A549 (cell line): ENCODE measurements at places on chromosomes 7 and 10.

DNA sequence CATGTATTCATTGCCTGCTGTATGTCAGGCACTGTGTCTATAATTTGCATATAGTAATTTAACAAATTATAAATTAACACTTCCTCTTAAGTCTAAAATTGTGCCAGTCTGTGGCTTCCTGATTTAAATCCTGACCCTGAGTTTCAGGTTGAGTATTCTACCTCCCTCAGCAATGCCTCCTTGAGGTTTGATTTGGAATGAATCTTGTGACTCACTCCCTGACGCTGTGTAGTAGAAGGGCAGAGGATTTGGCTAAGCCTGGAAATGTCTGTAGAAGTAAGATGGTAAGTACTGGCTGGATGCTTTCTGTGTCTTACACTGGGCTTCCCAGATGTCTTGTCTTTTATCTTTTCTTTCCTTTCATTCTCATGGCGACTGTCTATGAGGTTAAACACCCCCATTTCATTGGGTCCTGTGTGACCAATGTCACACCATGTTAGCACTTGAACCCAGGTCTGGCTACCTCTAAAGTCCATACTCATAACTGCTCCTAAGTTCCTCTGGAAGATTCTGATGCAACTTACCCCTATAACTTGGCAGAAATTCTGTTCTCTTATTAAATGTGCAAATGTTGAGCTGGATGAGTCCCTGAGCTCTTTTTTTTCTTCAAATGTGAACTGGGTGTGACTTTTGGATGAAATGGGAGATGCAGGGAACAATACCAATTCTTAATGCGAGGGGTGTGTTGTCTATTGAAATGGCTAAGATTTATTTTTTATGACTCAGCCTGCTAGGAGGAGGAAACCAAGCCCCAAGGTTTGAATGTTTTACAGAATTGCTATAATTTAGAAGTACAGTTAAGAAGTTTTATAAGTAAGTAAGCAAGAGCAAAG lies 48.5 kb downstream of the PLCE1 start:
- DNase-seq, result peak; percentile 75

DNA sequence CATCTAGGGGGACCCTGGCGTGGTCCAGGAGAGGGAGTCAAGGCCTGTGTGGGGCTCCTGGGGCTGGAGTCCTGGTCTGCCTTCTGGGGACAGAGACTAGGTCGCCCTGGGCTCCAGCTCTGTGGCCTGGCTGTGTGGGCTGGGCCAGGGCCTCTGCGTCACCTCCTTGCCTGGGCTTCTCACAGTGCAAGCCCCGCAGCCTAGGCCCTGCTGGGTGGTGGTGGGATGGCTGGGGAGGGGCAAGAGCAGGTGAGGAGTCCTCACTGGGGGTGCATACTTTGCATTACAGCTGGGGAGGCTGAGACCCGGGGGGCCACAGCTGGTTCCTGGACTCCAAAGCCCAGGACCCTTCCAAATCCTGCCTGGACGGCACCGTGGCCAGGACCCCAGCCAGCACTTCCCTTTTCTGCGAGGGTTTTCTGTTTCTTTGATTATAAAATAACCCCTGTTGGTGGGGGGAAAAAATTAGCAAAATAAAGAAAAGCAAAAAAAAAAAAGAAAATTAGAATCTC lies 23.5 kb downstream of the PWWP2B start:
- no peak for DNase-seq

- DNase-seq, result no peak
Measured at GRCh38 chr10:17476073-17476472, 21.7 kb upstream of the ST8SIA6 start.

DNA sequence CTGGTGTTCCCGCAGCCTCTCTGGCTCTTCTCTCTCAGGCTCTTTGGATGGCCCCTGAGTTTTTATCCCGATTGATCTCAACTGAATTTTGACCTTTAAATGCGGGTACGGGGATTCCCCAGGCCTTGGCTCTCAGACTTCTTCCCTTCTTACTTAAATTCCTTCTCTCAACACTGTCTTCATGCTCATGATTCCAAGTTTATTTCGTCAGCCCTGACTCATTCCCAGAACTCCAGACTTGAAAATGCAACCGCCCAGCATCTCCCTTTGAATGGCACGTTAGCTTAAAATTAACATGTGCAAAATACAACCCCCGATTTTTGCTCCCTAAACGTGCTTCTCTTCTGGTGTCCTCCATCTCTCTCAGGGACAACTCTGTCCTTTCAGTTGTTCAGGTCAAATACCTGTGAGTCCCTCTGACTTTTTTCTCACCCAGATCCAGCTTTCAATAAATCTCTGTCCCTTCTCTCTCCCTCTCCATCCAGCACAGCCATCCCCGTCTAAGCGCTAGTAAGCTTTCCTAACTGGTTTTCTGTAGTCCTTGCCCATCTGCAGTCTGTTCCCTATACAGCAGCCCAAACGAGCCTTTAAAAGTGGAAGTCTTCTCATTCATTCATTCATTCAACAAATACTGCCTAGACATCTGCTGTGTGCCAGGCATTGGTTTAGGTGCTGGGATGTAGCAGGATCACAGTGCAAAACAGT lies 7.1 kb downstream of the HECW1 start:
- DNase-seq, result no peak

- no peak for DNase-seq
Measured at GRCh38 chr10:96153070-96153469, 23.0 kb downstream of the ZNF518A start.

- no peak for DNase-seq
Measured at GRCh38 chr7:157679607-157680006, 342.8 kb downstream of the DNAJB6 start.

- DNase-seq, result no peak
Measured at GRCh38 chr10:28788252-28788651, 110.9 kb downstream of the BAMBI start.

DNA sequence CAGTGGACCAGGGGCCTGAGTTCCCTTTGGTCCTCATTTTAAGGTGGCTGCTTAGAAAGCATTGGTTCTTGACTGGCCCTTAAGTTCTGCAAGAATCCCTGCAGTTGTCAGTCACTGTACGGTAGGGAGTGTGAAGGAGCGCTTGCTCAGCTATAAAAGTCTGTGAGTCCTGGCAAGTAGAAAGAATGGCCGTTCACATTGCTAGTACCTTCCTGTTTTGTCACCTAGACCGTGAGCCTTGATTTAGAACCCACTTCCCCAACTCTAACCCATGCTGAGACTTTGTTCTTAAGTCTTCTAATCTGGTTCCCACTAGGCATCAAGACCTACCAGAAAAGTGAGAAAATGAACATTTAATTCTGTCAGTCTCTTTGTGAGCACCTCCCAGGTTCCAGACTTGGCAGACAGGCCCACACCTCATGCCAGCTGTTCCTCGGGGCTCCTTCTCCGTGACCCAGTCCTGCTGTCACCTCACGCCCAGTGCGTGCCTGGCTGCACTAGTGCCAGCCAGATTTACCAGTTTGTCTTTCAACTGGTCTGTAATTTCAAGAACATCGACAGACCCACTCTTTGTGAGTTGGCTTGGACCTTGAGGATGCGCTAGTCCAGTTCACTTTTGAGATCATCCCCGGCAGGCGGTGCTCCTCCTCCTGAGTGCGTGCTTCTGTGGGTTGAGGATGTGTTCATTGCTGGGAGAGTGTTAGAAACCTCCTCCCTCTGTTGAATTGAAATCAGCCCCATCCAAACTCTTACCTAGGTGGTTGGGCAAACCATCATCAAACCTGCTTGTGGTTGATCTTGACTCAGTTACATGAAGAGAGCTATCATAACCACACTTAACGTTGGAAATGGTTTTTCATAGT lies 78.5 kb downstream of the SHH start:
- no peak for DNase-seq

DNA sequence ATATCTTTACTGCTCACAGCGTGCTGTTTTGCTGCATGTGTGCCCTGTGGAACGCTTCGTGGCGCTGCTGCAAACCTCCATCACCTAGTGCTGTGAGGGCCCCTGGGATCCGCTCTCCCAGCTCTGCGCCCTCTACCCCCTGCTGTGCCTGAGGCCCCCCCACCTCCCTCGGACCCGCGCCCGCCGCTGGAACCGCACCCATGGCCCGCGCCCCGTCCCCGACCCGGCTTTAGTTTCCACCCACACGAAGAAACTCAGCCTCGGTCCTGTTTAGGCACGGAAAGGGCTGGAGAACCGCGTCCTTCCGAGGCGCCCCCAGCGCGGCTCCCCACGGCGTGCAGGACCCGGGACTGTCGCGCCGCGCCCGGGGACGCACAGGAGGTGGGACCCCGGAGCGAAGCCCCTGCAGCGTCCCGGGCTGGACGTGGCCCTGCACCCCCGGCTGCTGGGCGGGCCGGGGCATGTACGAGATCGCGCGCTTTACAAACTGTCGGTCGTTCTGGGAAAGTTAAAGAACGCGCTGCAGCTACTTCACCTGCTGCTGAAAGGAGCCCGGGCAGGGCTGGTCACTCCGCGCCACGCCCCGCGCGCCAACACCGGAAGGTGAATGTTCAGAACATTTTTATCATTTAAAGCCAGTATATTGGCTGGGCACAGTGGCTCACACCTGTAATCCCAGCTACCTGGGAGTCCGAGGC lies 54.3 kb downstream of the BMS1 start:
- peak; percentile 11 for DNase-seq

- no peak for DNase-seq
Measured at GRCh38 chr7:899806-900205, 23.5 kb downstream of the GET4 start.

DNA sequence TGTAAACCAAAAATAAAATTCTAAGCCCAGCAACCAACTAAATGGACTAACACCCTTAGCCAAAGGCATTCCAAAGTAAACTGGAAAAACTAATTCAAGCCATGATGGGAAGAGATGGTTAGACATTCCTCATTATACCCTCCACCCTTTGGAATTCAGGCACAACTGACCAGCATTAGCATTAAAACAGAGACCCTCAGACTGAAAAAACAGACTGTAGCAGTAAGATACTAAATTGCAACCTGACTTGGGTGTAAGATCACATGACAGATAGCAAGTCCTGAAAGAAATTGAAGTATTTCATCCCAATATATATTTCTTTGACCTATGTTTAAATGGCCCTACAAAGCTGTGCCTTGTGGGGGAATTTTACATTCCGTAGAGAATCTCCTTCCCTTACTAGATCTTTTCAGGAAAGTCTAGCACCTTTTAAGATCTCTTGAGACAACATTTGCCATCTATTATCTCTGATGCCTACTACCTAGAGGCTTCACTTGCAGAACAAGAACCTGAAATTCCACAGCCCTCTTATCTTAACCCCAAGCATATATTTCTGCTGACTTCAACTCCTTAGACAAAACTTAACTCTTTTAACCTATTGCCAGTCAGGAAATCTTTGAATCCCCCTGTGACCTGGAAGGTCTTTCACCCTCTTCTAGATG lies 750.2 kb upstream of the IGFBP3 start:
- DNase-seq, result no peak

DNA sequence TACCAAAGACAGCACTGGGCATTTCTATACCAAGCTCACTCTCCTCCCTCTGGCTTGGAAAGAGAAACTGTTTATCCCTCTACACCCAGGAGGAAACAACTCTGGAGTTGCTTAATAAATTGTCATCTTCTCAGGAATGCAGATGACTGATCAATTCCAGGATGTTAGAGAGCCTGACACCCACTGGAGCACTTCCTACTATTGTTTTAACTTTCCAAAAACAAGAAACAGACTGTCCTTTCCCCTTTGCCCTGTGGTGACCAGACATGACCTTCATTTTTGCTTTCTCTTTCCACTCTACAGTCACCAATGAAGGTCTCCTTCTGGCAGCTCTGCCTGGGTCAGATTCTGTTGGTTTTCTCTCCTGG lies 19.6 kb downstream of the GIMAP4 start:
- DNase-seq, result no peak

- DNase-seq, result no peak
Measured at GRCh38 chr10:30832749-30833627, 198.7 kb downstream of the ZNF438 start.

DNA sequence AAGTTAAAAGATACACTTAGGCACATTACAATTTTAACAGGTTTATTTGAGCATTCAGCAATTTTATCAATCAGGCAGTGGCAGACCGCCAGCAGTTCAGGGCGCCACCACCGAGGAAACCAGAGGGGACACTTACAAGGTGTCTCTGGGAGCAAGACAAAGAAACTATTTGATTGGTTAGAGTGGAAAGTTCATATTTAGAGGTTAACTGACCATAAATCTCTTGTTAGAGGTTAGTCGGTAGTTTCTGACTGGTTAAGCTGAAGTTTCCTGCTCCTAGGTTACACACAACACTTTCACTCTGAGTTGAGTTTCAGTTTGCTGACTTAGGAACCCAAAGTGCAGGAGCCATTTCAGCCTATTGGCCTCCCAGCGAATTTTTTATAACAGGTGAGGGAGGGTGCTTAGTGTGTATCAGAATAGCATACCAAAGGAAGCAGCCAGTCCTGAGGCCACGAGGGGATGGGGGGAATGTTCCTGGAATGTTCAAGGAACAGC lies 10.8 kb upstream of the PVRIG start:
- DNase-seq, result no peak

DNA sequence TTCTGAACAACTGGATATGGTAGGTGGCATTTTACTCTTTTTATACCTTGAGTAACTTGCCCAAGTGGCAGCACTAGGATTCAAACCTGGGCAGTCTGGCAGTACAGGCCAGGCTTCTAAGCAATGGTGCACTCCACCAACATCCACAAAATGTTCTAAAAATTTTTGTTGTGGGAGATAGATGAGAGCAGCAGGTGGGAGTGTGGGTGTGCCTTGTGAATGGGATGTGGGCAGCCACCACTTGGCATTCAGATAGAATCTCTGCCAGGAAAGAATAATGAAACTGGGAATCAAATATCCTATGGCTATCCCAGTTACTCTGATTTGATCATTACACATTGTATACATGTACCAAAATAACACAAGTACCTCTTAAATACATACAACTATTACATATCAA lies 810.7 kb downstream of the MAGI2 start:
- DNase-seq, result no peak

GRCh38 chr7:157643525-157643970 lies 306.7 kb downstream of the DNAJB6 start:
- no peak for DNase-seq

GRCh38 chr7:135459951-135460567 lies 49.8 kb downstream of the CNOT4 start:
- no peak for DNase-seq

DNA sequence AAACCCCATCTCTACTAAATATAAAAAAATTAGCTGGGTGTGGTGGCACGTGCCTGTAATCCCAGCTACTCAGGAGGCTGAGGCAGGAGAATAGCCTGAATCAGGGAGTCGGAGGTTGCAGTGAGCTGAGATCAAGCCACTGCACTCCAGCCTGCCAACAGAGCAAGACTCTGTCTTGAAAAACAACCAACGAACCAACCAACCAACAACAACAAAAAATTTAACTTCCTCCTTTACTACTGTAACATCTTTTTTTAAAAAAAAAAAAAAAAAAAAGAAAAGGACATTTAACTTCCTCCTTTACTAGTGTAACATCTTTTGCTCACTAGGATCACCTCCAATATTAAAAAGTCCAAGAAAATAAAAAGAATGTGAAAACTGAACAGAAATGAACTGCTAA lies 92.3 kb upstream of the TMEM168 start:
- no peak for DNase-seq

- DNase-seq, result peak; percentile 86
Measured at GRCh38 chr10:124403548-124403947, 15.2 kb downstream of the OAT start.
